ENCODE measurements at places on chromosomes 2 and 18.

DNA sequence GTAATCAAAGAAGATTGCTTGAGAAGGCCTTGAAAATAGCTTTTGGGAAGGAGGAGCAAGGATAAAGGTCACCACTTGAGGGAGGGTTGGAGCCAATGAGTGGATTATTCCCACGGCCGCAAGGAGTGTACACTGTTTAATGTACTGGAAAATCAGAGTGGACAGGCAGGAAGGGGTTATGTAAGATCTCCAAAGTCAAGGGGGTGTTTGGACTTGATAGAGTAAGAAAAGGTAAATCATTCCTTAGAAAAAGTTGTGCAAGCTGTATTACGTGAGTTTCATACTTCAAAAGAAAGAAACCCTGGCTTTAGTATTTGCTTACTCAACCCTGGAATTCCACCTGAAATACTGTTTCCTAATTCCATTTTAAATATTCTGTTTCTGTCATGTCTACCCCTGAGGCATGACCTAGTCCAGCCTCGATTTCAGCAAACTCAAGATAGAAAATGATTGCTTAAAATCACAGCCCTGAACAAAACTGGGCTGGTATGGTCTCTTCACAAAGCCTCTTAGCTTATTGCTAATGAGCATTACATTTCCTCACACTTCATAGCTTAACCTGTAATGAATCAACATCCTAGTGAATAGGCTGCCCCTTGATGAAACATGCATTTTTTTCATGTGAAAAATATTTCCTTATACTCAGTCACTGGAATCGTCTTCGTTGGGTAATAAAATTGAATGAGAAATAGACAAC is 1.1 kb downstream of the MREG start:
- DNase-seq: peak; percentile 34

DNA sequence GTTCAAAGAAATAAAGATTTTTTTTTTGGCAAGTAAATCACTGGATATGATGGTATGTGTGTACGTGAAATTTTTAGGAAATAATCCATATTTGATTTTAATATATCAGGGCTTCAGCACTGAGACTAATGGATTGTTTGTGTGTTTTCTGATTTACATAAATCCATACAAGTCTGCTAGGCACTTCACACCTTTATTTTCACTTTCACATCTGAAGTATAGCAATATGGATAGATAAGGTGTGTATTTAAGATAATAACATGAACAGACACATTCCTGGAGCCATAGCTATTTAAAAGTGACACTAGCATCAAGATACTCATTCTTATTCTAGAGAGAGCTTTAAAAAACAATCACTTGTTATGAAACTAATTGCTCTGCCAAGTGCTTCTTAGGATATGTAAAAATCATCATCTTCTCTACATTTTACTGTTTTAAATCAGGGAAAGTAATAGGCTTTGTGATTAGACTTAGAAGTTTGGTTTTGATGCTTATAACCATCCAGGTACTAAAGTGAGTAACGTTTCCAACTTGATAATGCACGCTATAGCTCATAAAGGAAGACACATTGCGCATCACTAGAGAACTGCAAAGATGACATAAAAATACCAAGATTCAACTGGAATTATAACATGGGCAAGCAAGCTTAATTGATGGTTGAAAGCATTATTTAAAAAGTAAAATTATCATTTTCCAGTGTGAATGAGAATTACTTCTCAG is 208.9 kb downstream of the ZEB2 start:
- no peak for DNase-seq

DNA sequence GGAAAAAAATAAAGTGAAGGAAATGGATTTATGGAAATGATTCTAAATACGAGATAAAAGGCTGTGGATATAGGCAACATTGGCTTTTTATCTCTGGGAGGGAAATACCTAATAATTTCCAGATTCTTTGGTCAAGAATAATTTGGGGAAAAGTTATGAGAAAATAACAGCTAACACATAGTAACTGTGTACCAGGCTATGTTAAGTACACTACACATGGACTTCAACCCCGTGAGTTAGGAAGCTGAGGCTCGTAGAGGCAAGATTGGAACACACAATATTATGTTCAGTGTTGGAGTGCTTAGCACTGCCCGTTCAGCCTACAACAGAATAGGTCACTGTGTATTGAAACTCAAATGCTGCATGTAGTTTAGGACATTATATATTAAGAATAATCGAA is 34.3 kb upstream of the GPD2 start:
- no peak for DNase-seq

- DNase-seq: no peak
These were observed 278.0 kb upstream of the EPHA4 start for GRCh38 chr2:221850076-221850475.

GRCh38 chr18:54260396-54261072 is 8.8 kb upstream of the POLI start:
- no peak for DNase-seq

DNA sequence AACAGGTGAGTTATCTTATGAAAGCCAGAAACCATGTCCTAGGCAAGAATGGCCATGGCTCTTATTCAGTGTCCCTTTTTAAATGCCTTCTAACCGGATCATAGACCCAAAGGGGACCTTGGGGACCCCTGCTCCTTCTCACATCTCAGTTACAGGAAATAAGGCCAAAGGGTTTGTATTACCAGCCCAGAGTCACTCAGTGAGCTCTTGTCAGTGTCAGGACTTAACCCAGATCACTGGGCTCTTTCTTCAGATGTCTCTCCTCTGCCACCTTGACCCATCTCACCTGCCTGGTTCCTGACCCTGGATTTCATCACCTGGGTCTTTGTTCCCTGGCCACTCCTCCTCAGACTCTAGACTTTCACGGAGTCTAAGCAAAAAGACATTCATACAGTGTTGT is 556.7 kb downstream of the CMPK2 start:
- DNase-seq: no peak

DNA sequence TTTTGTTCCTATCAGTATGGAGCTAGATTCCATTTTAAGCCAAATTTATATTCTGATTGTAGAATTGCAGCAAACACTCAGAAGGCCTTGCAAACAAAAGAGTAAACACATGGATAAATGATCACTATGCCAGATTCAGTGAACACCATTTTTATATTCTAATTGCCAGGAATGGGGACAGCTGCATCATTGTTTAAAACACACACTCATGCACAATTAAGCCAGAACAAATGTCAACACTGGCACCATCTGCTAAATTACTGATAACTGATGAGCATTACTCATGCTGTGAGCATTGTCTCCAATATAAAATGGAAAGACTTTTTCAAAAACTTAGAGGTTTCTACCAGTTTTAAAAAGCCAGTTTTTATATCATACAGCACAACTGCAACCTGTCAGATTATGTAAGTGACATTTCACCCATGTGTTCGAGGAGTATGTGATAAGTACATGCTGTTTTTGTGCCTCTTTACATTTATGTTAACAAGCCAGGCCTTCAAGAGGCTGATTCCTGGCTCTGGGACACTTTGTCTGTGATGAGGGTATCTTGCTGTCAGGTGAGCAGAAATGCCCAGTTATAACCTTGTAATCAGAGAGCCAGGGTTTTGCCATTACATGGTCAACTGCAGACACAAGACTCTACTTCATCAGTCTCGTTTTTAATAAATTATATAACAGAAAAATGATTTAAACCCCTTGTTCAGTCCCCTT is 4.4 kb upstream of the ST8SIA5 start:
- no peak for DNase-seq

- peak; percentile 21 for DNase-seq
These were observed 766.8 kb upstream of the FAM98A start for GRCh38 chr2:34365932-34366331.

- DNase-seq: no peak
These were observed 45.8 kb downstream of the DHX57 start for GRCh38 chr2:38829971-38830370.

DNA sequence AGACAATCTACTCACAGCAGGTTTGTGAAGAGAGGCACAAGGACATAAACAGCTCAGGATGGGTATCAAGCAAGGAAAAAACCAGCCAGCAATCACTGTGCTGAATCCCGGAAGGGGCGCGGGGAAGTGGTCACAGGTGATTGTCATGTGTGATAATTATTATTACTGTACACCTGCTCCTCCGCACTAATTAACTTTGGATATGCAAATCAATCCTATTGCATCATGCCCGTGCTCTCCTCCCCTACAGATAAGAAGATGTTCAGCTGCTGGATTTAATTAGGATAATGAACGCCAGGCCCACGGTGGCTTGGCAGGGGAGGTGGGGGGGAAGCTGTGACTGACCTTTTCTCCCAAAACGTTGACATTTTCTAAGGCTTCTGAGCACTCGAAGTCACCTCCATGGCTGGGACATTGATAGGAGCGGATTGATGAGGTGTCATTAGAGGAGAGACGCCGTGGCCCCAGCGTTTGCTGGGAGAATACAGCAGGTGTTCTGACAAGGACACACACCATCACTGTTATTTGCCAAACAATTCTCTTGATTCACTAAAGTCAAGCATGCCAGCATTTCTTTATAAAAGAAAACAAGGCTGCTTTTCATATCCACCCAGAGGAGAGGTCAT is 160.3 kb upstream of the VRK2 start:
- DNase-seq: no peak

DNA sequence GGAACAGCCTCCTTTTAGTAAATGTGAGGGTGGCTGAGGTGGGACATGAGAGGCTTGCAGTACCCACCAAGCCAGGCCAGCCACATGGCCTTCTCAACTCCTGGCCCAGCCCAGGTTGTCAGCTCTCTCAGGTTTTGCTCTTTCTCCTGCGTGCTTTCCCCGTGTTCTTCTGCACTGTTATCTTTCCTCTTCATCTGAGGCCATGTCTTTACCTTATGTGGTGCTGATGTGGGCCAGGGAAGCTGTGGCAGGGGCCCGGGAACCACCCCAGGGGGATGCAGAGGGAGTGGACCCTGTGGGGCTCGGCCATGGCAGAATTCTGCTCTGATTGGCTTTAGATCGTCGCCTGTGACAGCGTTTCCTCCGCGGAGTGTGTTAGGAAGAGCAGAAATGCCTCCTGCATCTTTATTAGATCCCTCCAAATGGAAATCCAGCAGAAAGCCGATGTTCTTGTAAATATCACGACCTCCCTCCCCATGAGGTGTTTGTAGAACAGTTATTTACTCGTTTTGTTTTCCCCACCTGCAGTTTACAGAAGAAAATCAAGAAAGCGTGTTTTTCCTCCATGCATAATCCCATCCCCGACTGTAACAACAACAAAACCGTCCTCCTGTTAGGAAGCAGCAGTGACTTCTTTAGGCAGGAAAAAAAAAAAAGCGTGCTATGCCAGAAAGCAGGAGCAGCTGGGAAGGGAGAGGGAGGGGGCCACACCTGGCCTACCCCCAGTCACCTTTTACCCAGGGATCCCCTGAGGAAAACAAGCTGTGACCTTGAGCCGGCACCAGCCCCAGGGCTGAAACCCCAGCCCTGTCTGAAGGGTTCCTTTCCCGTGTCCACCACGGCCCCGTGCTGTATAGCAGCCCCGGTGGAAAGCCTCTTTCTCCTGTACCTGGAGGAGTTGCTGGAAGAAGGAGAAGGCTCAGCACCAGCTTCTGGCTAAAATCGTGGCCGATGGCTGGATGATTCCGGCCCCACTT is 54.8 kb downstream of the HPCAL1 start:
- DNase-seq: no peak

DNA sequence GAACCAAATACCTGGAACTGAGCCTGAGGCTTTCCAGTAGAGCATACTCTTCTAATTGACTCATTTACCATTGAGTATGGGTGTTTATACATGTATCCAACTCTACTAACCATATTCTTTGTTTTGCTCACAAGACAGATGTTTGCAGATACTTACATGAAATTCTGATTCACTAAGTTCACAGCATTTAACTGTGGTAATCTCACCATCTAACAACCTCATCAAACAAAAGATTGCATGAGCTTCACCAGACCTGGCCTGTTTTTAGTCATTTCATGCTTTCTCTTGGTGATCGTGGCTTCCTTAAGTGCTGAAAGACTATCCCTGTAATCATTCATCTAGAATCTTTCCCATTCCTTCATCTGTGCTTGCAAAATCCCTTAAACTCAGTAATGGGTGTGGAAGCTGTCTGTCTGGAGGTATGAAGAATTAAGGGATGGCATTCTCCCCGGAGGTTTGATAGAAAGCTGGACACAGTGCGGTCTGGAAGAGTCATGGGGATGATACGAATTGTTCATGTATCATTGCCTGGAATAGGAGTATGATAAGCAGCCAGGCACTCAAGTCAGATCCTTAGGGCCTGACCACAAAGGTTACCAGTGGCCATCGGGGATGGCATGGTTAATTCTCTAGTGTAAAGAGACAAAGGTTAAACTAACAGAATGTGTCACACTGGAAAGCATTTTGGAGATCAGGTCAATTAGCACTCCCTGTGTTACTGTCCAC is 42.0 kb upstream of the IL1R1 start:
- DNase-seq: no peak

- no peak for DNase-seq
These were observed 12.9 kb downstream of the ADAM23 start for GRCh38 chr2:206456078-206456754.

GRCh38 chr2:147109291-147109690 is 735.5 kb upstream of the ACVR2A start:
- DNase-seq: no peak

- DNase-seq: no peak
These were observed 8.9 kb downstream of the ANKAR start for GRCh38 chr2:189683348-189683747.

DNA sequence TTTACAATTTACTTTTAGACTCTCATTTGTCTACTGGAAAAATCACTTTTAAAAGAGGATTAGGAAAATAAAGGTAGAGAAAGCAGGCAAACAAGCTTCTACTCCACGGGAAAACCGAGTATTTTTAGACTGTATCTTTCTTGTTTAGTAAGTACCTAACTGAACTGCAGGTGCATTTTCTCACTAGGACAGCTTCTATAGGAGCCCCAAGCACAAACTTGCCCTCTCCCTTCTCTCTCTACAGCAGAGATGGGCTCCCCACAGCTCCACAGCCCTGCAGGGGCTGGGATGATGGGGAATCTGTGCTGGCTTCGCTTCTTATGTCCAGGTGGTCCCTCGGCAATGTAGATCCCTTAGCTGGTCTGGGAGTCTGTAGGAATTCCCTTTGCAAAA is 16.2 kb downstream of the PSTPIP2 start:
- no peak for DNase-seq
